ENCODE measurements at places on chromosomes 1 and 21. TPM values are rescaled to one million over a fixed set of nuclear protein-coding genes. Genes with fewer than 3 reads are reported as not detected.

DNA sequence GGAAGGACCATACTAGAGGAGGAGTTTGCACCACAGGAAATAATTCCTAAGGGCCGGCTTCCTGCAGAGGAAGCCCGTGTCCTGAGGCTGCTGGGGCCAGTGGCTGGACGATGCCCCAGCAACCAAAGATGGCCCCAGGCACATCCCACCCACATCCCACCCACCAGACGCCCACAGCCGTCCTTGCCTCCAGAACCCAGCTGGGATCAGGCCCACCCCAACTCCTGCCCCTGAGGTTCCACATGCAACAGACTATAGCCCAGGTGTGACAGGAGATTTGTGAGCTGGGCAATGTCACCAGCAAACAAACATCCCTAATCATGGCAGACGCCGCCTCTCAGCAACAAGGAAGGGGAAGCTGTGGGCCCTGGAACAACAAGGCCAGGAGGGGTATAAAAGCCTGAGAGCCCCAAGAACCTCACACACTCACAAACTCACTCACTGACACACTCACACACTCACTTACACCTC lies at the start of gene KRTAP10-9:
Gene KRTAP10-9, plus strand, starts transcription at position 421 of the 471 bp plus-strand sequence. CDS start 79 bp downstream, outside the sequence.
- no peak for DNase-seq

GRCh38 chr1:204900721-204901120 lies 30.1 kb downstream of the NFASC start:
- DNase-seq, result no peak

LMOD1 gene
- 4.7 TPM for polyA plus RNA-seq

DNA sequence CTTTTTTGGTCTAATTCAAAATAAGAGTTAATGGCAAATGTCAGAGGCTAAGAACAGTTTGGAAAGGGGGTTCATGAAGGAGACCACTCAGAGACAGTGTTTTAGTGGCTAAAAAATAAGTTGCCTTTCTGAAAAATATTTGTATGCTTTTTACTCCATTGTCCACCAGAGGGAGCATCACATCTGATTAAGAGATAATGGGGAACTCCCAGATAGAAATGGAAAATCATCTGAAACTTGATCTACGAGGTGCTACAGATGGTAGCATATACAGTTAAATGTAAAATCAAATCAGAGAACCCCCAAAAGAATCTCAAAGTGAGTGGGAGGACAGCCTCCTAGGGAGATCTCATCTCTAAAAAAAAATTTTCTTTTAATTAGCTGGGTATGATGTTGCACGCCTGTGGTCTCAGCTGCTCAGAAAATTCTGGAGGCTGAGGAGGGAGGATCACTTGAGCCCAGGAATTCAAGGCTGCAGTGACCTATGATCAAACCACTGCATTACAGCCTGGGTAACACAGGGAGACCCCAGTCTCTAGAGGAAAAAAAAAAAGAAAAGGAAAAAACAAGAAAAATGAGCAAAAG lies 9.7 kb downstream of the SMYD3 start:
- DNase-seq, result peak; percentile 29

GRCh38 chr1:60895252-60895651 lies 187.1 kb upstream of the NFIA start:
- DNase-seq, result no peak

- DNase-seq, result no peak
These were observed 976 bp upstream of the BMP8B start for GRCh38 chr1:39789571-39790110.

All from right renal cortex interstitium (tissue), 3 donors.